Activated CD4-positive, CD25-positive, alpha-beta regulatory T cell (primary cell): ENCODE measurements at places on chromosomes 11 and 22.

DNA sequence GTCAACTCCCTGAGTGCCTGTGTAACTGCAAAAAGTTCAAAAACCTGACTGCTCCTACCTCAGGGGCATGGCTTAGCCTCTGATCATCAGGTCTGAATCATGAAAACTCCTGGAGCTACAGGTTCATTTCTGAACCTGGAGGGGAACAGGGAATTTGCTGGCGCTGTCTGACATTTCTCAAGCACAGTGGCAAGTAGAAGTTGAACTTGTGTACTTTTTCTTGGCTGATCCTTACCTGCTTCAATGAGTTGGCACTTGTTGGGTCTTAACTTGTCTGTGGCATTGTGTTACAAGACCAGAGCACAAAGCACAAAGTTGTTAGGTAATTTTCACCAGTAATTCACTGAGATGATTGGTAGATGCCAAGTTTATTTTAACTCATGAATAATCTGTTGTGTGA, 3.3 kb downstream of the TMEM109 start:
- no peak for DNase-seq

DNA sequence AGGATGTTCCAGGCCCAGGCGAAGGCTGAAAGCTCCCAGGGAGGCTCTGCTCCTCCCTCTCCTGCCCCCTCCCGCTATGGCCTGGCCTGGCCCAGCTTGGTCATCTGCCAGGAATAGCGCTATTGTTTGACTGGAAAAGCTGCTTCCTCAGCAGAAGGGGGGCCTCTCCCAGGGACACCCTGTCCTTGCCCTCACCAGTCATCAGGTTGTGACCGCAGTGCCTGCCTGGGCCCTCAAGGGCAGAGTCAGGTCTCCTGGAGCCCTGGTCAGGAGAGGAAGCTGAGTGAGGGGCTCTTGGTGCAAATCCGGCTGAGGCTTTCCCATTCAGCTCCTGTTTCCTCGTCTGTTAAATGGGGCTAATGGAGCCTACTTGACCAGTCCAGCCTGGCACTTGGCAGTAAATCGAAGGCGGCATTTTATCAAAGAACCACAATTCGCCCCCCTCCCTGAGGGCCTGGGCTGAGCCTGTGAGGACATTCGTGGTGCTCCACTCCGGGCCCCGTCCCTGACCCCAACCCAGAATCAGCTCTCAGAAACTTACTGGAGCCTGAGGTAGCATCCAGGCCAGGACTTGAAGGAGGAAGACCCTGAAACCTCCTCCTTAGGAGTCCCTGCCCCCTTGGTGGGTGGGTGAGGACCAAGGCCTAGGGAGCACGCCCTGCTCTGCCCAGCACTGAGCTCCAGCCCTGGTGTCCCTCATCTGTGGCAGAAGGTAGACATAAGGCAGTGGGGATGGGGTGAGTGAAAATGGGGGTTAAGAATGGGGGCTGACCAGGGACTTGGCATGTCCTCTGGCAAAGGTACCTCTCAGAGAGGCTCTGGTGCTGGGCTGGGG, 2.0 kb upstream of the CASTOR1 start:
- DNase-seq, result no peak

- no peak for DNase-seq
Measured at GRCh38 chr11:46120346-46121300, 631 bp downstream of the PHF21A start.

GRCh38 chr11:86182976-86183584, 61.5 kb upstream of the EED start:
- DNase-seq, result peak; percentile 6

GRCh38 chr11:1194977-1195681, 27.7 kb upstream of the MUC5B start:
- DNase-seq, result no peak

GRCh38 chr22:42425337-42425988, 6.7 kb downstream of the NFAM1 start:
- DNase-seq, result no peak

DNA sequence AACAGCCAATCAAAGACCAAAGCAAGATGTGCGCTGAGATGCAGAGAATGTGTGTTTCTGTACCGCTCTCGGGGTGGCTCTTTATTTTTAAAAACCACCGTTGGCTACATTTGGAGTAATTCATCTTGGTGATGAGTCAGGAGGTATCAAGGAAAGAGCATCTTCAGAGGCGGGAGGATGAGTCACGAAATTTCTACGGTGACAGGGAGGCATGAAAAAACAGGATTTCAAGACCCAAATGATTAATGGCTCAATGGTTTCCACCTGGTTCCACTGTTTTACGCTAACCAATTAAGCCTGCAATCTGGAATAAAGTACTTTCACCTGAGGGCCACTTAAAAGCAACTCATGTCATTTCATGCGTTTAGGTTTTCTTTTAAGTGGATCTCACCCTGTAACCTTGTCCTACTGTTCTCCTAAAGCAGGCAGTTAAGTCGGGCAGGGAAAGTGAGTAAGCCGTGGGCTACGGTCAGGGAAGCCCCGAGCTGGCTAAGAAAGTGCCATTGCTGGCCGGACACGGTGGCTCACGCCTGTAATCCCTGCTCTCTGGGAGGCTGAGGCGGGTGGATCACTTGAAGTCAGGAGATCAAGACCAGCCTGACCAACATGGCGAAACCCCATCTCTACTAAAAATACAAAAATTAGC, 74.6 kb downstream of the CELSR1 start:
- DNase-seq, result no peak

DNA sequence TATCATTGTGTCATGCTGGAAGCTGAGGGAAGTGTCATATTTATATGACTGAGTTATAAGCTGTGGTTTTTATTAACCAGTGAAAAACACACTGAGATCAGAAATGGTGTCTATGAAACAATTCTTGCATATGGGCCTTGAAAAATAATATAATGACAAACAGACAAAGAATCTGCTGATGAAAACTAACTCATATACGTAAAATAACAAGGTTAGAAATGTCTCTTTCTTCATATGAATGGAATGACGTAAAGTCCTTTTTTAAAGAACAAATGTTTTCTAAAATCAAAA, 48.8 kb upstream of the PHF21B start:
- no peak for DNase-seq

- no peak for DNase-seq
Measured at GRCh38 chr11:118625036-118625690, 17.7 kb downstream of the PHLDB1 start.

DNA sequence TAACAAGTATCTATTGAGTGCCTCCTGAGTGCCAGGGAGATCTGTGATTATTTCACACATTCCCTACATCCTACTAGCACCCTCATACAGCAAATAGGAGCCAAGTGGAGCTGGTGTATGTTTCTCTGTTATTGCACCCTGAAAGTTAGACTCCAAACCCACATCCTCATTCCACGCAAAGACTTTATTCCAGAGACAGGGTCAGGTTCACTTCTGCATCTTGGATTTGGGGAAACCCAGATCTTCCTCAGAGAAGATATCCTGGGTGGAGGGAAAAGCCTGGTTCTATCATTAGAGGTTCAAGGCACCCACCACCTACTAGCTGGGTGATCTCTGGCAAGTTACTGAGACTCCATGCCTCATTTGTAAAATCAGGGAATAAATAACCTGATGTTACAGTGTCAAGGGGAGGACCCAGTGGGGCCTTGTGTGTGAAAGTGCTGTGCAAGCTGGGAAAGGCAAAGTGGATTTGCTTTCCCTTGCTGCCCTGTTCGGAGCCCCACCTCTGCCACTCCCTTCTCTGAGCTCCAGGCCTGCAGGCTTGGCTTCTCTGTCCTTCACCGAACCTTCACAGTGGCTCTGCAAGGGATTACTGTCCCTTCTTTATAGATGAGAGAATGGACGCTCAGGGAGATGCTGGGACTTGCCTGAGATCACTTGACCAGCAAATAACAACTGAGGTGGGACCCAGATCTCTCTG, 991 bp upstream of the SLCO2B1 start:
- no peak for DNase-seq

DNA sequence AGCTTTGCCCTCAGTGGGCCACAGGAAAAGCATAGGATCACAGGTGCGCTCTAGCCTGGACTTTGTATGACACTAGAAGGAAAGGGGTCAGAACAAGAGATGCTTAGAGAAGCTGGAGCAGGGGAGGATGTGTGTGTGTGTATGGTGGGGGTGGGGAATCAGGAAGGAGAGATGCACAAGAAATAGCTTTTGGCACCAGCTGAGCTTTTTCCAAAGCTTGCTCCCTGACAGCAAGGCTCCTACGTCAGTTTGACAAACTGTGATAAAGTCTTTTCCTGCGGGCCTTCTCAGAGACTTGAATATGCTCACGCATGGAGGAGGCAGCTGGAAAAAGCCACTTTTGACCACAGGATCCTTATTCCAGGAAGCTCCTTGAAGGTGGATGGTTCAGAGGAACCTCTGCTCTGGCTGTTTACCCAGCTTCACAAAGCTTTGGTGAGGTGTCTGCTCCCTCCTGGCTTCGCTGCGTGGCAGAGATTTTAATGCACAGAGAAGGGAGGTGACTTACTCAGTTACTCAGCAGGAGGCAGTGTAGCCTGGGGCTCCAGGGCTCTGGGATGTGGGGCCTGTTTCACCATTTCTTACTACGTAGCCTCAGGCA, 3.9 kb downstream of the CDC42EP1 start:
- DNase-seq, result no peak

GRCh38 chr11:126925321-126926093, 75.1 kb downstream of the KIRREL3 start:
- no peak for DNase-seq

DNA sequence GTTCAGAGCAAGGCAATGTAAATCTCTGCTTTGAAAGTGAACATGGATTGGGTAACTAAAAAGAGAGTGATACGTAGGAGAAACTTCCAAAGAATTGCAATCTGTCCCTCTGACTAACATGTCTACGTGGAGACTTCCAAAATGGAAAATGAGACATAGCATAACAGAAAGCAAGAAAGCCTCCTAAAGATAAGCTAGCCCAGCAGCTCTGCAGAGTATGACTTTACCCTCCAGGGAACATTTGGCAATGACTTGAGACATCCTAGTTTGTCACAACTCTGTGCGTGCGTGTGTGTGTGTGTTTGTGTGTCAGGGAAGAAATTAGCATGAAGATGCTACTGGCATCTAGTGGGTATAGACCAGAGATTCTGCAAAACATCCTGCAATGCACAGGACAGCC, 817.4 kb downstream of the NTM start:
- no peak for DNase-seq

GRCh38 chr22:50082197-50082715, 3.0 kb downstream of the MLC1 start:
- DNase-seq, result no peak
